ENCODE measurements at places on chromosomes 6 and 20.

DNA sequence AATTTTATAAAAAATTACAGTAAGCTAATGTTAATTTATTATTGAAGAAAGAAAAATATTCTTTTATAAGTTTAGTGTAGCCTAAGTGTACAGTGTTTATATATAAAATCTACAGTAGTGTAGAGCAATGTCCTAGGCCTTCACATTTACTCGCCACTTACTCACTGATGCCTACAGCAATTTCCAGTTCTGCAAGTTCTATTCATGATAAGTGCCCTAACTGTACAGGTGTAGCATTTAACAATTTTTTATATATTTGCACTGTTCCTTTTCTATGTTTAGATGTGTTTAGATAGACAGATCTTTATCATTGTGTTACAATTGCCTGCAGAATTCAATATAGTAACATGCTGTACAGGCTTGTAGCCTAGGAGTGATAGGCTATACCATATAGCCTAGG, 80.1 kb upstream of the HDAC2 start:
- no peak for DNase-seq

DNA sequence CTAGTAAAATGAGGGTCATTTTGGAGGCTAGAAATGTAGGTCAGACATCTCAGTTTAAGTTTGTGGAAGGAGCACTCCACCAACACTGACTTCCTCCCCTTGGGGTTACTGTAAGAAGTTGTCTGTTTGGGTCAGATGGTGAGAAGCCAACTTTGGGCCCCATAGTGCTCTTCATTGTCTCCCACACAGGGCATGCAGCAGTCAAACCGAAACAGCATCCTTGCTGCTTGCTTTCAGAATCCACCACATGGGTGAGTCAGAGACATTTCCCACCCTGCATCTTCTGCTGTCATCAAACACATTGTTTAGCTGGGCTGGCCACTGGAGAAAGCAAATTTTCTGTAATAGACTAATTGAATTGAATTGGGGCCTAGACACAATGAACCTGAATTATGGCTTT, 16.8 kb downstream of the IL17F start:
- no peak for DNase-seq

DNA sequence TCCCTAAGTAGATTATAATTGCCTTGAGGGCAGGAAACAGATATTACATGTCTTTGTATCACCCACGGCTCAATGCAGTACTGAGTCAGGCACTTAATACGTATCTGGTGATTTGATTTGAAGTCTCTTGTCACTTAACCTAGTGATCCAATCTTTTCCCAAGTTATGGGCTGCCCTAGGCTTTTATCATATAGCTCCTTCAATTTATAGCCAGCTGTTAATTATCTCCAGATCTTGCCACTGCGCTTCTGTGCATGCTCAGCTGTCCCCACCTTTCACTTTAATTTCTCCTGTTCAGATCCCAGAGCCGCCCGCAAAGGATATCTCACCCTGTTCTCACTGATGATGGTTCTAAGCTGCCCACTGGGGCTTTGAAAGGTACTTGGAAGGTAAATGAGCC, 41.9 kb downstream of the SNHG17 start:
- no peak for DNase-seq

- DNase-seq = peak; percentile 62
Observed at GRCh38 chr6:18266523-18266912, 2.2 kb upstream of the DEK start.

- DNase-seq = no peak
Observed at GRCh38 chr20:57503035-57503658, 21.8 kb downstream of the CTCFL start.

GRCh38 chr20:53423587-53424146, 170.0 kb downstream of the ZNF217 start:
- no peak for DNase-seq

DNA sequence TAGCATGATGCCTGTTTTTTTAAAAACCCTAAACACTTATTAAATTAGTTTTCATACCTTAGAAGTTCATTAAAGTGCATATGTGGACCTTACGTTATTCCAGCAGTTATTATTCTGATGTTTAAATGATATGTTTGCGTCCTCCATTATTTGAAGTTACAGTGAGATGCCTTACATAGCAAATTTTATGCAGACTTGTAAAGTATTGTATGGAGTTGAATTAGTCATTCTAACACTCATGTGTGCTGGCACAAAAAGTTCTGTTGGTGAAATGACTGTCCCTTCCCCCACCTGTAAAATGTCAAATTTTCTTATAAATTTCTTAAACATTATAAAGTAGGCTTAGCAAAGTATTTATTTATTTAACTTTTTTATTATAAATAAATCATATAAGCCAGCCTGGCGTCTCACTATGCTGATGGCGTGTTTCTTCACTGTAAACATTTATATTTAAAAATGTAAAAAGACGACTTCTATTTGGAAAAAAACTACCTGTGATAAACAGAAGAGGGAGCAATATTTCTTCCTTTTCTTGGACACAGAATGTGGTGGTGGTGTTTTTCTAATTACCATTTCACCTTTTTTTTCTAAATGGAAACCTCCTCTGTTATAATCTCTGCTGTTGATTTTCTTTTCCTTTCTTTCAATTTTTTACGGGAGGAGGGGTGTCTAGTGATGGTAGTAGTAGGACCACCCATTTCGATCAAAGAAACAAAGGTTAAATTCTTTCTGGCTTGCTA, 155.4 kb downstream of the RFPL4B start:
- DNase-seq = peak; percentile 77

DNA sequence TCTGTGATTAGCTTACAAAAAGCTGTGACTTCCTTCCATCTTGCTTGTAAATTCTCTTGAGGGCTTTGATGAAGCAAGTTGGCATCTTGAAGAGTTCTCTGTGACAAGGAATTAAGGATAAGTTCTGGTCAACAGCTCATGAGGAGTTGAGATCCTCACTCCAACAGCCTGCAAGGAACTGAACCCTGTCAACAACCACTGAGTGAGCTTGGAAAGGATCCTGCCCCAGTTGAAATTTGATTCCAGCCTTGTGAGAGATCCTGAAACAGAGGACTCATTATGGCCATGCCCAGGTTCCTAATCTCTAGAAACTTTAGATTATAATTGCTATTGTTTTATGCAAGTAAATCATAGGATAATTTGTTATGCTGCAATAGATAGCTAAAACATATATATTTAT, 133.7 kb downstream of the PTCHD4 start:
- no peak for DNase-seq

GRCh38 chr20:1911536-1911935, 16.3 kb downstream of the SIRPA start:
- DNase-seq = no peak

Data from tongue (tissue), 3 donors.